ENCODE measurements at places on chromosomes 7 and 10.

- DNase-seq, result no peak
Measured at GRCh38 chr10:86078639-86079035, 288.0 kb downstream of the GRID1 start.

DNA sequence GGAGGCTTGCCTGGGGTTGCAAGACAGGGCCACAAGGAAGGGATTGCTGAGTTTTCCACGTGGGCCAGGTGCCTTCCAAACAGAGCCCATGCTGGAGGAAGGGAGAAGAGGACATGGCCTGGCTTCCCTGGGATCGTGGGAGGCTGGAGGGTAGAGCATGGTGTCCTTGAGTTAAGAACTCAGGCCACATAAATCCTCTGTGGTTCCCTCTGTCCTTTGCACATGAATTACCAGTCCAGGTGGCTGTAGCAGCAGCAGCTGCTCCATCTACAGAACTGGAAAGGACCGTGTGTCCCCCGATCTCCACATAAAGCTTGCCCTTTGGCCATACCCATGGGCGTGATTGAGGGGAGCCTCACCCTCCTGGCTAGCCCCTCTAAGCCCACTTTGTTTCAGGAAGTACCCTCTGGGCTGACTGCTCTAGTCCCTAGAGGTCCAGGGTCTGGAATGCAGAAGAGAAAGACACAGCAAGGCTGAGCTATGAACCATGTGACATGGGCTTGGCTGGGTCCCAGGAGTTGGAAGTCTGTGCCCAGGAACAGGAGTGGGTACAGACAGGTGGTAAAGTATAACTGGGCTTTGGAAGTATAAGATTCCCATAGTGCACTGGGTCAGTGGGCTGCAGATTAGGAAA lies 84.9 kb downstream of the C10orf105 start:
- DNase-seq, result no peak

DNA sequence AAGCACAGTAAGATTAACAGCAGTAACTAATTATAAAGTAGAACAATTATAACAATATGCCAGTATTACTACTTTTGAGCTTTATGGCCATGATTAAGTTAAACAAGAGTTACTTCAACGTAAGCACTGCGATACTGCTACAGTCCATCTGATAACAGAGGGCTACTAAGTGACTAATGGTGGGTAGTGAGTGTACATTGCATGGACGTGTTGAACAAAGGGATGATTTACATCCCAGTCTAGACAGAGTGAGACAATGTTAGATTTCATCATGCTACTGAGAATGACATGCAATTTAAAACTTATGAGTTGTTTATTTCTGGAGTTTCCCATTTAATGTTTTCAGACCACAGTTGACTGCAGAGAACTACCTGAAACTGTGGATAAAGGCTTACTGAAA lies 45.6 kb downstream of the TPST1 start:
- peak; percentile 94 for DNase-seq

DNA sequence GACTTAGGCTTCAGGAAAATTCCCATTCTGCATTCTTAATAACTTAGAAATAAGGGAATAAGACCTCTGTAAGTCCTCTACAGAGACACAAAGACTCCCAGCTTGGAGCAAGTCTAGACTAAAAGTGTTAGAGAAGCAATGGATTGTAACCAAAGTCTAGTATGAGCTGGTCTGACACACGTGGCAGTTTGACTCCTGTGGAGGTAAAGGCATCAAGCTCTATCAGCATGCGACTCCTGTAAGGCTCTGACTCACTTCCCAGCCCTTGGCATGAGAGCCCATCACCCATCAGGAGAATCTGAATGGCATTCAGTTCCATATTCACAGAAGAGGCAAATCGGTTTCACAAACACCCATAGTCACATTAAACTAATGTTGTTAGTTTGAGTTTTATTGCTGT lies 4.4 kb upstream of the VSTM4 start:
- DNase-seq, result peak; percentile 40

GRCh38 chr10:110993024-110993693 lies 73.8 kb downstream of the SHOC2 start:
- DNase-seq, result peak; percentile 92

- DNase-seq, result no peak
Measured at GRCh38 chr7:134729895-134730294, 49.5 kb upstream of the CALD1 start.

GRCh38 chr7:29017713-29018112 lies 59.6 kb upstream of the TRIL start:
- no peak for DNase-seq

GRCh38 chr10:131676800-131677421 lies 223.9 kb upstream of the PPP2R2D start:
- DNase-seq, result no peak

DNA sequence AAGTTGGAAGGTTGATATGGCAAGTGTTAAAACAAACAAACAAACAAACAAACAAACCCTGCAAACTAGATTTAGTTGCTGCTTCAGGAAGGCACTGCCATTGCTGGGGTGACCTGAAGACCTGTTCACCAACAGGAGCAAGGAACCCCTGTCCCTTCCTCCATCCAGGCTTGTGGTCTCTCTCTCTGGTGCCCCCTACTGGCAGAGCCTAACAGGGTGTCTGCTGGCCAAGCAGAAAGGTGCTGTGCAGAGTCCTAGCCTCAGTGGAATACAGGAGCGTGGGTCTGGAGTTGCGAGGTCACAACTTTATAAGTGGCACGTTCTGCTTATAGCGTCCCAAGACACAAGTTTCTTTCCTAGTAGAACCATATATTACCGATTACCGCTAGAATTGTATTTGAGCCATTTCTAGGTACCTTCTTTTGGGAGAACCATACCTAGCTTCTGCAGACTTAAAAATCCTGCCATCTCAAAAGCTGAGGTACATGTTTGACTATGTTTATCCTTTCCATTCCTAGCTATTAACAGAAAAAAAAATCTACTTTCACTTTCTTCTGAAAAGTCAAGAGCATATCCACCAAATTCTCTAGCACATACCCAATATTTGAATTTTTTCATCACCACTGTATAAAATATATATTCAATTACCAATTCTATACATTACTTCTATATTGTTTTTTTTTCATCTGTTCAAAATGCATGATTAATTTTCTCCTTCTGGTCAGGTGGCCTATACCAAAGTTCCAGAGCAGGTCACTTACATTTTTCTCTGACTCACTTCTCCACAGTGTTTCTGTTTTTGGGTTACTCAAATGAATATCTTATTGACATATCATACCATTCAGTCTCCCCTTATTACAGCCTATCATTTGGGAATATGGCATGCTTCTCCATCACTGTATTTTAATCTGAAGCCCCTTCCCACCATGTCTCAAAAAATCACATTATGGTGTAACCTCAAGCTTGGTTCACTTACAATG lies 29.1 kb upstream of the CALD1 start:
- peak; percentile 48 for DNase-seq

GRCh38 chr7:142626420-142627035 lies 122.7 kb upstream of the PRSS1 start:
- peak; percentile 58 for DNase-seq

DNA sequence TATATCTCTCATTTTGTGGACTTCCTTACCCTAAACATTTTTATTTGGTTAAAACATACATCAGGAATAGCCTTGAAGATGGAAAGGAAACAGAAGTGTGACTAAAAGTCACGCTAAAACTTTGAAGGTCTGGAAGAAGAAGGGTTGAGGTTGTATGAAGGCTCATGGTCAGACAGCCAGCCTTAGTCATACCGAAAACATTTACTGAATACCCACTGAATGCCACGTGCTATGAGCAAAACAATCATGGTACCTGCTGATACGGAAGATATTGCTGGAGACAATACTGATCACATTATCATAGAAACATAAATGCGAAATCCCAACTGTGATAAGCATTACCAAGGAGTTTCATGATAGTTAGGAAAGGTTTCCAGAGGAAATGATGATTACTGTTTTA lies 64.0 kb downstream of the PDZD8 start:
- DNase-seq, result peak; percentile 50

- DNase-seq, result no peak
Measured at GRCh38 chr10:105292236-105292635, 651.1 kb downstream of the SORCS3 start.

- no peak for DNase-seq
Measured at GRCh38 chr10:13515467-13515866, 13.3 kb downstream of the BEND7 start.

- DNase-seq, result peak; percentile 91
Measured at GRCh38 chr7:116687801-116688201, 15.8 kb downstream of the MET start.

DNA sequence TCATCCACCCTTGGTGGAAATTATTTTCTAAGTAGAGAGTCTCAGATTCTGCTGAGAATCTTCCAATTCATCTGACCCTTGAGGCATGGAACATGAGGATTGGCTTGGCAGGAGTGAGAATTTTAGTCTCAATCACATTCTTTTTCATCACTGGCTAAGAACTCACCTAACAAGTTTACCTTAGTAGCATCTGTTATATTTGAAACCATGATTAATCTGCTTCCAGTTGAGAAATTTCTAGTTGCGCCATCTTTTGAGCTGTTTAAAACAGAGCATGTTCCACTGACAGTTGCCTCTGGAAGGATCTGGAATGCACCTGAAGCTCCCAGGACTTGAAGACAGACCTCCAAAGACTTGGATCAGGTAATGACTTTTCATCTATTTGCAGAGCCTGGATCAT lies at the start of gene LIPK:
TSS of gene LIPK (plus strand) at position 292 of the 400 bp plus-strand sequence. CDS start 18,295 bp downstream, outside the sequence.
- DNase-seq, result no peak

DNA sequence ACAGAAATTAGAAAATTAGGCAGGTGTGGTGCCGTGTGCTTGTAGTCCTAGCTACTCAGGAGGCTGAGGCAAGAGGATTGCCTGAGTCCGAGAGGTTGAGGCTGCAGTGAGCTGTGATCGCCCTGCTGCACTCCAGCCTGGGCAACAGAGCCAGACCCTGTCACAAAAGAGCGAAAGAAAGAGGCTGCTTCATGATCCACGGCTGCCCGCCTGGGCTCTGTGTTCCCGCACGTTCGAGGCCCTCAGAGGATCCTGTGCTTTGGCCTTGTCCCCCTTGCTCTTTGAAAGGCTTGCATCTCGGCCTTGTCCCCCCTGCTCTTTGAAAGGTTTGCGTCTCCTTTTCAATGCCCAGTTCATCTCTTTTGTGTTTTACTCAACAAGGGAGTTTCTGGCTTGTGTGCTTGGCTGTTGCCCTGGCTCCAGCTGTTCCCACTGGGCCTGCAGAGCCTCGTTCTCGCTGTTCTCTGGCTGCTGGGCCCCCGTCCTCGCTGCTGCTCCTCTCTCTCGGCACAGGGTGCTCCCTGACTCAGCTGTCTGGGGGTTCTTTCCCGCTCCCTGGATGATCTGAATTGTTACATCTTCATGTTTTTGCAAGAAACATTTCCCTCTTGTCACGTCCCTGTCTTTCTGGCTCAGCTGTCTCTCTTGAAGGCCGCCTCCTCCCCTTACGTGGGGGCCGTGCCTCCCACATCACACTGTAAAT lies 45.1 kb upstream of the INPP5A start:
- DNase-seq, result no peak

GRCh38 chr10:119703903-119704508 lies 21.8 kb upstream of the INPP5F start:
- no peak for DNase-seq

GRCh38 chr10:132226586-132227405 lies 40.0 kb downstream of the DPYSL4 start:
- DNase-seq, result no peak

DNA sequence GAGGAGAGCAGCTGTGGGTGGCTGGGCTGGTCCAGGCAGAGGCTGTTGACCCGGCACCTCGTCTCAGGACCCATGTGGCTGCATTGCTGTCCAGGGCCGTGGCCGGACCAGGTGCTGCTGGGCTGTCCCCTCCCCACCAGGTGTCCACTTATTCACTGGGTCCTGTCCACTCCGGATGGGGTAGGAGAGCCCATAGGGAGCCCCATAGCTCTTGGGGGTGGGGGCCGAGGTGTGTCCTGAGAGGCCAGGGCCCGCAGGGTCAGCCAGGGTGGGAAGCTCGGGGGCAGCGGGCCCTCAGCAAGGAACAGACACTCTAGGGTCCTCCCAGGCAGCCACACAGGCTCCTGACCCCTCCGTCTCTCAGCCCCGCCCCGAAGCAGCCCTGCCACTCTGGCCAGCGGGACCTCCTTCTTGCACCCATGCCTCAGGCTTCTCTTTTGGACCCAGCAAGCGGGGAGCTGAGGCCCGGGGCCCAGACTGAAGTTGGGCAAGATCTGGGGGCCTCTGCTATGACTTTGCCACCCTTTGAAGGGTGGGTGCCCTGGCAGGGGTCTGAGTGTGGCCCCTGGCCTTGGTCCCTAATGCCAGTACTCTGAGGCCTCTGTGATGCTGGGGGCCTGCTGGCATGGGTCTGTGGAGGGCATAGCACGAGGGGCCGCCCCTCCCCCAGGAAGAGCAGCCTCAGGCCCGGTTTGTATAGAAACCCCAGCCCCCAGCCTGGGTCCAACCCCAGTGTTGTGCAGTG lies 86.4 kb downstream of the NKX6-2 start:
- DNase-seq, result no peak

- DNase-seq, result peak; percentile 96
Measured at GRCh38 chr7:33807779-33808482, 97.4 kb upstream of the BMPER start.

GRCh38 chr10:48520184-48520506 lies 84.7 kb downstream of the ARHGAP22 start:
- no peak for DNase-seq

GRCh38 chr7:126286317-126286716 lies 966.4 kb downstream of the GRM8 start:
- no peak for DNase-seq

Data from ELR (cell line).